Right kidney (tissue), 9 donors: ENCODE measurements at places on chromosomes 12 and 14.

DNA sequence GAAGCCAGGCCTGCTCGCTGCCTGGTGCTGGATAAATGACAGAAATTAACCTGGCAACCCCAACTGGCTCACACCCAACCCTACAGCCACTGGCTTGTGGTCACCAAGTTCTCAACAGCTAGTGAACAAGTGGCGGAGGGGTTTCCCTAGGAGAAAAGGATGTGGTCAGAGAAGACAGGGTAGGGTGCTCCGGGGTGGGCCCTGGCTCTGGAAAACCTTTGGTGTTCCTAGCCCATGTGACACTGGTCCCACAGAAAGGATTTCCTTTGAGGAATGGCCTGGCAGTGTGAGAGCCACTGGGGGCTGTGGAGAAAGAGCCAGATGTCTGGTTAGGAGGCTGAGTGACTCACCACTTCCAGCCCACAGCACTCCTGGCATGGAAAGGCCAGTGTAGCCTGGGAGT, 8.7 kb downstream of the SYNE3 start:
- DNase-seq, result no peak

DNA sequence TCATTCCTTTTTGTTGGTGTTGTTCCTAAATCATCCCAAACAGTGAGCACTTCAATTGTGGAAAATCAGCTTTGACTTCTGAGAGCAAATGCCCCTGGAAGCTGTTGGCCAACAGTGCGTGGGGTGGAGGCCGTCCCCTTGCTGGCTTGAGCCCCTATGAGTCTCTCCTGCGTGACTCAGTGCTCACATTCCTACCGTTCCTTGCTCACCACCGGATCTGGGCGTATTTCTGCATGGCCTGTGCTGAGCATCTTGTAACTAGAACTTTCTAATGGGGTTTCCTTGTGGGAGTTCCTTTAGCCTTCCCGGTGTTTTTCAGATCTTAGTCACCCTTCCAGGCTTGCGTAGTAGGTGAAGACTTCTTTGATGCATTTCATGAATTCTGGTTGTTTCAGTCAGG, 14.7 kb downstream of the SERPINA1 start:
- DNase-seq, result no peak

DNA sequence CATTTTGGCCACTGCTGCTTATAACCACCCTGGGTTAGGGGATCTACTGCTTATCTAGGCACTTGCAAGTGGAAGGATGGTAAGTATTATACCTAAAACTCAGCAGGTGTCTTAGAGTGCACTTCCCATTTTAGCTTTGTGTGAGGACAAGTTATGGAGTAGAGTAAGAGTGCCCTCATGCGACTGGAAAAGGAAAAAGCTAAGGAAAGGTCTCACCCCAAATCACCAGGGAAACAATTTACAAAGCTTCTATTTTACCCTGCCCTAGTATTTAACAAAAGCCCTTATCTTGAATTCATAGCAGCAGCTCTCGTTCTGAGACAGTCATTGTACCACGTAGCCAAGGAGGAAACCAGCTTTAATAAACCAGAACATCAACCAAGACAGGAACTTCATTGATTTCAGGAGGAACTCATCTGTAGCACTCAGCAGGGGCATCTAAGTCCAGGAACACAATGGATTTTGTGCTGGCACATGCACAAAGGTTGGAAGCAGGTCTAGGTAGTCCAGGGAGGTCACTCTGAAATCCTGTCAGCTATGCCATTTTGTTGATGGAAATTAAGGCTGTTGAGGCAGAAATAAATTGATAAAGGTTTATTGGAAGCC, 2.9 kb downstream of the RDH12 start:
- peak; percentile 26 for DNase-seq

DNA sequence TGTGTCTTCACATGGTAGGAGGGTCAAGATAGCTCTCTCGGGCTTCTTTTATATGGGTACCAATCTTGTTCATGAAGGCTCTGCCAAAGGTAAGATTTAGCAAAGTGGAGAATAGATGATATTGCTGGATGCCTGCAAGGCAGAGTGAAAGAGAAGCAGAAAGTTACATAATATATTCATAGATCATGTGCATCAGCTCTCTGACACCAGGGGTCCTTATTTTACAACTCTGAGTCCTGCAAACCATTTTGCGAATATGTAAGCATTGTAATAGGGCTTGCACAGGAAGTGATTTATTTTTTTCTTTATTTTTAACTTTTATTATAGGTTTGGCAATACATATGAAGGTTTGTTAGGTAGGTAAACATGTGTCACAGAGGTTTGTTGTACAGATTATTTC, 31.8 kb downstream of the CRADD start:
- no peak for DNase-seq

- DNase-seq, result no peak
Observed at GRCh38 chr12:27428466-27428865, 18.1 kb upstream of the SMCO2 start.

DNA sequence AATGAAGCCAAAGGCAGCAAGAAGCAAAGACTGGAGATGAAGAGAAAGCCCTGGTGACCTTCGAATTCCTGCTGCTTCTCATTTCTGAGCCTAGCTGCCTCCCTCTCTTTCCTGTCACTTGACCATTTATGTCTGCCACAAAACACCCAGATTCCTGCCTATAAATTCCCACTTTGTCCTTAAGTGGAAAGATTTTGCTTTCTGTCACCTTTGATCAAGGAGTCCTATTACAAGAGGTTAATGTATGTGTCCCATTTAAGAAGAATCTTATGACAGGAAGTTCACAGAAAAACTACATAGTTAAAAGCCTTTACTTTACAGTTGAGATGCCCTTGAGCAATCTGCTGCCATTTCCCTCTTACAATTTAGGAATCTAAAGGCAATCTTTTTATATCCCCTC, 155.7 kb downstream of the GALC start:
- no peak for DNase-seq

- DNase-seq, result no peak
Observed at GRCh38 chr14:89088530-89088929, 264.1 kb downstream of the TTC8 start.

DNA sequence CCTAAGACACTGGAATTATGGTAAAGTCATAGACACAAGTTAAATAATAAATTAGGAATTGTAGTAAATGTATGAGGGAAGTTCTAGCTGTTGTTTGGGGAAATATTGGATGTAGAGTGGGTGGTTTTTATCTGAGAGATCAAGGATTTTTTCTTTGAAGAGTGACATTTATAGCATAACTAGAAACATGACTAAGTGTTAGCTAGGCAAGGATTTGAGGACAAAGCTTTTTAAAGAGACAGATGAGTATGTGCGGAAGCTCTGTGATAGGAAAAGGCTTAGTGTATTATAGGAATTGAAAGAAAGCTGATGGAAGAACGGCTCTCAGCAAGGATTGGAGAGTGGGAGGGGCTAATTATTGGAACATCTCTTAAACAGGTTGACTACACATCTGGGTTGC, 24.5 kb downstream of the PDZRN4 start:
- DNase-seq, result no peak

GRCh38 chr14:76812093-76812421, 625 bp downstream of the ANGEL1 start:
- DNase-seq, result no peak

DNA sequence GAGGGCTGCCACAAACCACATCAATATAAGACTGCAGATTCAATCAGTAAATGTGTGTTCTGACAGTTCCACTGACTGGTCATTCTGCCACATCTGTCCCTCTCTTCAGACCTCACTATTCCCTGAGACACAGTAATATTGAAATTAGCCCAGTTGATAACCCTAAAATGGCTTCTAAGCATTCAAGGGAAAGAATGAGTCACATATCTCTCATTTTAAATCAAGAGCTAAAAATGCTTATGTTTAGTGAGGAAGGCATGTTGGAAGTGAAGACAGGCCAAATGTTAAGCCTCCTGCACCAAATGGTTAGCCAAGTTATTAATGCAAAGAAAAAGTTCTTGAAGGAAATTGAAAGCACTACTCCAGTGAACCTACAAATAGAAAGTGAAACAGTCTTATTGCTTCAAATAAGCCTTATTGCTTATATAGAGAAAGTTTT, 24.5 kb upstream of the KIF21A start:
- DNase-seq, result no peak

- no peak for DNase-seq
Observed at GRCh38 chr12:110373025-110373424, 30.5 kb downstream of the ANAPC7 start.

DNA sequence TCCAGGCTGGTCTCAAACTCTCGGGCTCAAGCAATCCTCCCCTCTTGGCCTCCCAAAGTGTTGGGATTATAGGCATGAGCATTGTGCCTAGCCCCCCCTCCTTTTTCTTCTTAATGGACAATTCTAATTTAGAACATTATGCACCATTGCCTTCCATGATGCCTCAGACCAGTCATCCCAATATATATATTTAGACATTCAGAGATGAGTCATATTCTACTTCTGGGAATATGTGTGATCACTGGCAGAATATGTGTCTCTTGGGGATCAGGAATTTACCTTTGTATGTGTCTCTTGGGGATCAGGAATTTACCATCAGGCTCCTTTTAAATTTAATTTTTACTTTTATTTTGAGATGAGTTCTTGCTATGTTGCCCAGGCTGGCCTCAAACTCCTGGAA, 7.5 kb upstream of the CCDC177 start:
- no peak for DNase-seq

- no peak for DNase-seq
Observed at GRCh38 chr12:94699801-94700200, 49.4 kb upstream of the TMCC3 start.

GRCh38 chr14:32230181-32230580, 27.1 kb upstream of the RNU6-8 start:
- DNase-seq, result no peak

DNA sequence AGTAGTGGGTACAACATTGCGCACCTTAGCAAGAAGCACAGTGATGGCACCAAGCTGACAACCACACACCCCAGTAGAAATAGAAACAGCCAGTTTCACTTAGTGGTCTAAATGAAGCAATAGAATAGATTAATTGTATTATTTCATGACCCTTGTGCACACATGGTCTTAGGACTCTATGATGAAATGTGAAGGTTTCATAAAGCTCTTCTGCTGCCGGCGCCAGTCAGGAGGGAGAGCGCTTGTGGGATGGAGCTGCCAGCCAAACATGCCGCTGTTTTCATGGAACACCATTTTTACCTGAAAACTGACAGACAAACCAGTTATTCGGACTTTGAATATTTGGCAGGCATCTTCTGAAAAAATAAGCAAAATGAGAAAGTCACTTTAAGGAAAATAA, 100.0 kb downstream of the PPP2R5C start:
- no peak for DNase-seq

DNA sequence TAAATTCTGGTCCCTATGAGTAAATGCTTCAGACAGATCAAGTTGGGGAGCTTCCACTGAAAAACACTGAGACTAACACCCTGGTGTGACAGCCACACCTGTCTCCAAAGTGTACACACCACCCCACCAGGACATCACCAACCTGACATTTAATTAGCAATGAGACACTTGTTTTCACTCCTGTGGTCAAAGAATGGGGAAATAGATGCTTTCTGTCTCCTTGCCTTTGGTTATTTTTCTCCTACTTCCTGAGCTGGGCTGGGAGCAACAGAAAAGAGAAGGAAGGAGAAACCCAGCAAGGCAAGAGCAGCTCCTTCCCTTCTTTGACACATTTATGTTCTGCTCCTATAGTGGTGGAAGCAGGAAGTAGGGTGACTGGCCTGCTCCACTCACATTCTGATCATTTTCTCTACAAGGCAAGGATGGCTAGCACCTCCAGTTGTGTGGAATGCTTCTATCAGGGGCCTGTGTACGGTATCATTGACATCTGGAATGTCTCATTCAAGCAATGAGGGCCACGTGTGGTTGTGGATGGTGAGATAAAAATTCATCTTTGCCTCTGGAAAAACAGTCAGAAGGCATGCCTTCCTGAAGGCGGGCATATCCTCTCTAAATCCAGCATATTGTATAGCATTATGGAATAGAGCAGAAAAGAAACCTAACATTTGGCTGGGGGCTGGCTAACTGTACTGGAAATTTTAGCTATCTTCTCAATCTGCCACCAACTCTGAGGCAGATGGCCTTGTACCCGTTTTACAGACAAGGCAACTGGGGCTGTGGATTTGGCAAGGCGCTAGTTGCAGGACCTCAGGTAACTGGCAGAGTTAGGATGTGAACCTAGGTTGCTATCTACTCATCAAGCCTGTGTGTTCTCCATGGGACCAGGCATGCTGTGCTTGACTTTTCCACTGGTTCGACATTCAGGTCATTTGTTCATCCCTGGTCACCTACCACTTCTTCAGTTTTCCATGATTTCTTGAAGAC, 24.8 kb upstream of the LGALS3 start:
- DNase-seq, result no peak

- DNase-seq, result no peak
Observed at GRCh38 chr14:35576260-35576659, 42.3 kb downstream of the INSM2 start.

- no peak for DNase-seq
Observed at GRCh38 chr14:87840906-87841305, 152.1 kb downstream of the GALC start.

DNA sequence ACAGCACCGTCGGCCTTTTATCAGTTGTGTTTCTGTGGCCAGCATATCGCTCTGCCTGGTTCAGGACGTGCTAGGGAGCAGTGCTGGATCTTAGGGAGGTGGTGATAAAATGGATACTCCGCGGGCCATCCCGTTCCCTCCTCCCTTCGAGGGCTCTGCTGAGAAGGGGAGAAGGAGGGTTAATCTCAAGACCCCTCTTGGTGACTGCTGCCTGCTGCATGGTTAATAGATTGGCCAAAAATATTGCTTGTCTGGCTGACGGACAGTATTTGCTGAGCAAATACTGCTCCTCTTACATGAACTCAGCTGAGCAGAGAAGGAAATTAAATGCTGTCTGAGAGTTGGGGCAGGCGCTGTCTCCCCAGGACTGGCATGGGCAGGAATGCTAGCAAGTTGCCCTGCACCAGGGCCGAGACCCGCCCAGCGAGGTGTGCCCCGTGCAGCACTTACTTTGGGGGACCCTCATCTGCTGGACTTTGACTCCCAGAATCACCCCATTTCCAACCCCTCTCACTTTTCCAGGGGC, 1.2 kb downstream of the FBRSL1 start:
- no peak for DNase-seq
